ENCODE measurements at places on chromosomes 13 and 19.

DNA sequence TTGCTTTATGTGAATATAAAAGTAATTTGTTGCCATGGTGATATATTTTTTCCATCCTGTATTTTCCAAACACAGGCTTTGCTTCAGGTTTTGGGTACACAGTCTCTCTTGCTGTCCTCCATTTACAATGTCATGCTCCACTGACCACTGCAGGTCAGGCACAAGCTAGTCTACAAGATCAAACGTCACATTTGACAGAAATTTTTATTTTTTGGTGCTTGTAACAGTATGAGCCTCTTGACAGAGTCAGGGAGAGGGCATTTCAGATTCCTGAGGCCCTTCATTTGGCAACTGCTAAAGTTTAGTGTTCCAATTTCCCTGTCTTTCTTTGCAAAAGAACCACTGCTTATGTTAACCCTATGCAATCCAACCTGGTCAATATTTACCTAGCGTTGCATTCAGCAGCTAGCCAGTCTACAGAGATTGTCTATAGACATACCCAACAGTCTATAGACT, 175.0 kb downstream of the RFC3 start:
- no peak for DNase-seq

DNA sequence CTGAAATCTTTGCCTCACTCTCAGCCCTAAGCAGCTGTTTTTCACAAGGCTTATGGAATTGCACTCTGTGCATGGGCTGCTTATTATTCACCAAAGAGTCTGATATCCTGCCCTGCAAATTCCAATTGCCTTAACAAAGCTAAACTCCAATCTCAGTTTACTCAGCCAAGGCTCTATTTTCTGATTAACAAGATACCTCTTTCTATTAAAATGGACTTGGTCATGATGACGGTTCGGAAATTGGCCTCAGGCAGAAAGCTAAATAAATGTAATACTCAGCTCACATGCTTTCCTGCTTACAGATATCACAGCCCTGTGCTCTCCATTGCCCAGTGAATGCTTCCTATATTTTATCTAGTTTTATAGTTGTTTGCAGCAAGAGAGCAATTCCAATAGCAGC, 1270.8 kb downstream of the PCDH9 start:
- peak; percentile 94 for DNase-seq

GRCh38 chr13:113791226-113791625, 32.2 kb downstream of the TMEM255B start:
- DNase-seq, result no peak

GRCh38 chr13:34879851-34880250, 62.2 kb upstream of the NBEA start:
- no peak for DNase-seq

DNA sequence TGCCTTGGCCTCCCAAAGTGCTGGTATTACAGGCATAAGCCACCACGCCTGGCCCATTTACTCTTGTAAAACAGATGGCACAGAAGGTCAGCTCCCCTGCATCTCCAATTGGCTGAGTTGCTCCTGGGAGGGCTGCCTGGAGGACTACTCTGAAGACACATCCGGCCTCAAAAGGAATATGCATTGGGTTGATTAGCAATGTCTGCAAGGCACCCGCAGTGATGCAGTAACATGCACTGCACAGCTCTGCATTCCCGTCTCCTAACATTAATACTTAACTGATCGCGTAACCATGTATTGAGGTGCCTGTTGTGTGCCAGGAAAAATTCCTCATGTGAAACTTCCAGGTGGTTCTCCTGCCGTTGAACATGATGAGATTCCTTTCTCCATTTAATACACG, 5.0 kb downstream of the ELAVL3 start:
- DNase-seq, result no peak

- DNase-seq, result no peak
Measured at GRCh38 chr13:99215184-99215830, 14.7 kb downstream of the UBAC2 start.

- DNase-seq, result peak; percentile 31
Measured at GRCh38 chr13:95704510-95704909, 27.6 kb downstream of the DNAJC3 start.

GRCh38 chr19:21472507-21472906, 32.9 kb upstream of the ZNF429 start:
- DNase-seq, result no peak

DNA sequence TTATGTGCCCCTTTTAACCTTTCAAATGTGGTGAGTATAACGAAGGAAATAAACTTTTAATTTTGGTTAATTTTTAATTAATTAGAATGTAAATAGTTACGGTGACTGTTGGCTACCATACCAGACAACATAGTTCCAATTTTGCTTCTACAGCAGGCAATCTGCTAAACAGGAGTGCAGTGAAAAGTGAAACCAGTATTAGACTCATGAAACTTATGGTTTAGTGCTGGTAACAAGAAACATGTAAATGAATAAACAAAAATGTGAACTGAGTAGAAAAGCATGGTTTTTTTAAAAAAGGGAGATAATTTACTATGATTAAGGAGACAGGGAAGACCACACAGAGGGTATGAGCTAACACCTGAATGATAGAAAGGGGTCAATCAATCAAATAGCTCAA, 478.4 kb downstream of the PCDH9 start:
- no peak for DNase-seq

GRCh38 chr13:110360598-110360997, 53.5 kb downstream of the COL4A2 start:
- DNase-seq, result no peak

- no peak for DNase-seq
Measured at GRCh38 chr19:47445527-47445926, 26.2 kb downstream of the SLC8A2 start.

DNA sequence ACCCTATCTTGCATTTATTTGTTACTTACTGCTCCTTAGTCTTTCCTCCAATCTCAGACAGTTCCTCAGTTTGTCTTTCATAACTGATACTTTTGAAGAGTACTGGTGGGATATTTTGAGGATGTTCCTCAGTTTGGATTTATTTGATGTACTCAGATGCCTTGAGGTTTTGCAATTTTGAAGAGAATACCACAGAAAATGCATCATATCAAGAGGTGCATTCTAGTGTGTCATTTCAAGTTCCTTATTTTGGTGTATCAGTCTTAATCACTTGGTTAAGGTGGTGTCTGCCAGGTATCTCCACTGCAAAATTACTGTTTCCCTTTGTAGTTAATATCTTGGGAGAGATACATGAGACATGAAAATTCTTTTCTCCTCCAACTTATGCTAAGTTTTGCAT, 75.1 kb downstream of the URI1 start:
- no peak for DNase-seq

DNA sequence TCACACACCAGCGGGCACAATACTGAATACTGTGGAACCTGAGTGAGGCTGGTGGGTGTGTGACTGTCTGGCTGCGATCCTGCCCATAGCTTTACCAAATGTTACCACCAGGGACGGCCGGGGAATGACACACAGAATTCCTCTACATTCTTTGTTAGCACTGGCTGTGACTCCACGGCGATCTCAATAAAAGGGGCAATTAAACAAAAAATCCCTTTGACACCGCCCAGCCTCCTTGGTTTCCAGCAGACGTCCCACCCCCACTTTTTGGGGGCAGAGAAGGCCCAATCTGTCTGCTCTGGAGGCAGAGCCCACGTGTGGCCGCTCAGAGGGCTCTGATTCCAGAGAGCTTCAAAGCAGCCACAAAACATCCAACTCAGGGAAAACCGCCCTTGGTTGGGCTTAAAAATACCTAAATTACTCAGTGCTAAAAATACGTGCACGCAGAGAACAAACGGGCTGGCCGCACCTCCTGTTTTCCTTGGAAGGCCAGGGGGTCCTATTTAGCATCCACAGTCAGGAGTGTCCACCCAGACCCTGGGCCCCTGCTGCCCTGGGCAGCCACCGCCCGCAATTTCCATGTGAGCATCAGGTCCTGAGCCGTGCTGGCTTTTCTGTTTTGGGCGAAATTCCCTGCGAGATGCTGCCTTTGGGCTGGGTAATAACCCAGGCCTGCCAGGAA, 47.8 kb downstream of the GADD45B start:
- peak; percentile 81 for DNase-seq

GRCh38 chr19:44779150-44779549, 1.5 kb downstream of the CBLC start:
- DNase-seq, result no peak

GRCh38 chr19:19459707-19460251, 54.3 kb downstream of the GATAD2A start:
- peak; percentile 89 for DNase-seq

- DNase-seq, result peak; percentile 55
Measured at GRCh38 chr19:35114353-35115176, 1.1 kb upstream of the FXYD3 start.

GRCh38 chr19:33397536-33398360, 24.2 kb downstream of the CEBPG start:
- DNase-seq, result no peak

GRCh38 chr13:94711561-94712286, 621 bp downstream of the SOX21 start:
- DNase-seq, result peak; percentile 28

GRCh38 chr13:37139356-37139755, 33.9 kb upstream of the CSNK1A1L start:
- DNase-seq, result no peak

DNA sequence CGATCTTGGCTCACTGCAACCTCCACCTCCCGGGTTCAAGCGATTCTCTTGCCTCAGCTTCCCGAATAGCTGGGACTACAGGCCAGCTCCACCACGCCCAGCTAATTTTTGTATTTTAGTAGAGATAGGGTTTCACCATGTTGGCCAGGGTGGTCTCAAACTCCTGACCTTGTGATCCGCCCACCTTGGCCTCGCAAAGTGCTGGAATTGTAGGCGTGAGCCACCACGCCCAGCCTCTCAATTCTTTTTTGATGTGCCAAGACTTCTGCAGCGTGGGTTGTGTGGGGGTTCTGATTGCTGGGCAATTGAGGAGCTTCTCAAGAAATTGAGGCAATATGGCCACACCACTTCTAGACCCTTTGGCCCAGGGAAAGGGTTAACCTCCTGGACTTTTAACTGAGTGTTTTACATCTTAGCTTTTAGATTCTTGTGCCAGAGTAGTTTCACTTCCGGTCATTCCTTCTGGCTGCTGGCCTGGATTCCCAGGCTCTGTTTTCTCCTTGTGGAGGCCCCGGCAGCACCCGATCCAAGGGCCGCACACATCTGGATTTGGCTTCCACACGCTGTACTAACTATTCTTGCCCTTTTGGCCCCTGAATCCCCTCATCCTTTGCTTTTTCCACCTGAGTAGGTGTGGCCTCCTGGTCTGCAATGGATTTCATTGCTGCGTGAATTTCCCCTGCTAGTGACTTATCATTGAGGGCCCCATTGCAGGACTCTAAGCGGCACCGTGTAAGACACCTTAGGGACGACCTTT, 14.7 kb downstream of the SMARCA4 start:
- DNase-seq, result no peak

DNA sequence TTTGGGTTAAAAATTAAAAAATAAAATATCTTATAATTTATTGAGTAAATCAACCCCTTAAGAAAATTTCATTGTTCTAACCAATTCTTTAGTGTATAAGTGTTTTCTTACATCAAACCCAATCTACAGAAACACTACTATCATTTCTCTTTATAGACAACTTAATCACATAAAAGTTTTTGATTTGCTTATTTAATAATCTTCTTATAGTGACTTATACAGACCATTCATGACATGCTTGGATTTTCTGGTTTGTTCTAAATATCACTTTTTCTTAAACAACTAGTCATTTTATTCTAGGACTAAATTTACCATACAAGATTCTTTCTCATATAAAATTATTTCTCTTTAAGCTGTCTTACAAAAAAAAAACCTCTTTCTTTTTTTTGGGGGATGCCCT, 27.3 kb upstream of the ZSCAN5A start:
- DNase-seq, result peak; percentile 1

- DNase-seq, result no peak
Measured at GRCh38 chr19:28422791-28423650, 789.9 kb downstream of the UQCRFS1 start.

DNA sequence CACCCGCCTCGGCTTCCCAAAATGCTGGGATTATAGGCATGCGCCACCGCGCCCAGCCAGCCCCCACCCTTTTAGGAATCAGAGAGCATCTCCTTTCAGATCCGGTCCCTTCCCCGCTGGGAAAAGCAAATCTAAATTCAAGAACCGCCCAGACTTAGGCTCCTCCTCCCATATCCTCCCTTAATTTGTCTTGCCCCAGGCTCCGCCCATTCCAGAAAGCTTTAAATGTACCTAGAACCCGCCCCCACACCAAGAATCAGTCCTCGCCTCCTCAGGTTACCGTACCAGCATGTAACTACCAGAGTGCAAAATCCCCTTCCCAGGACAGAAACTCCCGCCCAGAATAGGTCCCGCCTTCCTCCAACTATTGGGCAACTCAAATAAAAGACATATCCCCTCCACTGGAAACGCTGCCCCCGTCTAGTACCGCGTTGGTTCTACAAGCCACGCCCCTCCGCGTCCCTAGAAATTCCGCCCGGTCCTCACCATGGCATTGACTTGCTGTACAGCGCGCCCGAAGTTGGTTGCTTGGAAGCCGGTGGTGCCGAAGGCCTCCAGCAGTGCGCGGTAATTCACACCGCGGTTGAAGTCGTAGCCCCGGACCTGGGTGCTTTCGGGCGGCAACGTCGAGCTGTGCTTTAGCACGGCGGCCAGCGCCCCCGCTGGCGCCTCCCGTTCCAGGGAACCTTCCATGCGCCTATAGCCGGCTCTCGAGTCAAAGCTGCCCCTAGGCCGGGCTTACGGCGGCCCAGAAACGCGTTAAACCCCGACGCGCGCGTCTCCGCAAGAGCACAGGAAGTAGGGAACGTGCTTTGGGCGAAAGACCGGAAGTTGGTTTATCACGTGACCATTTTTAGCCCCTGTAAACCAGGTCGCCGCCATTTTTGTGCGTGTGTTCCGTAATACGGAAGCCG, at the start of gene DHPS:
Gene DHPS (minus strand): TSS at position 807 of the 914 bp plus-strand sequence. CDS start 114 bp downstream, at position 693.
- peak; percentile 99 for DNase-seq

GRCh38 chr19:21850656-21851255, 14.8 kb upstream of the ZNF43 start:
- DNase-seq, result no peak

- DNase-seq, result no peak
Measured at GRCh38 chr19:46489445-46490272, 6.0 kb downstream of the PNMA8B start.

DNA sequence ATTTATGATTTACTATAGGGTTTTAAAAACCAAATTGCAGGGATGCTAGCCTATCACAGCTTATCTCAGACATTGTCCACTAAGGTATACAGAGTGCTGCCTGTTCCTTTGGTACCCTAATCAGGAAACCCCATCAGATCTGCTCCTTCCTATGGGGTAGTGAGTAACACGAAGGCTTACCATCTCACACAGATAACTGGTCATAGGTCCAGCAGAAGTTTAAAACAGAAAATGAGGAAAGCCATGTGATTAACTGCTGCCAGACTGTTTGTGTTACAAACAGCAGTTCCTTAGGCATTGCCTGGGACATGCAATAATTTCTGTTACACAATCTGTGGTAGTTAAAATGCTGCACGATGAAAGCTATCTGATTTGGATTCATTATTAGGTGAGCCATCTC, 53.5 kb upstream of the ALOX5AP start:
- DNase-seq, result peak; percentile 30

DNA sequence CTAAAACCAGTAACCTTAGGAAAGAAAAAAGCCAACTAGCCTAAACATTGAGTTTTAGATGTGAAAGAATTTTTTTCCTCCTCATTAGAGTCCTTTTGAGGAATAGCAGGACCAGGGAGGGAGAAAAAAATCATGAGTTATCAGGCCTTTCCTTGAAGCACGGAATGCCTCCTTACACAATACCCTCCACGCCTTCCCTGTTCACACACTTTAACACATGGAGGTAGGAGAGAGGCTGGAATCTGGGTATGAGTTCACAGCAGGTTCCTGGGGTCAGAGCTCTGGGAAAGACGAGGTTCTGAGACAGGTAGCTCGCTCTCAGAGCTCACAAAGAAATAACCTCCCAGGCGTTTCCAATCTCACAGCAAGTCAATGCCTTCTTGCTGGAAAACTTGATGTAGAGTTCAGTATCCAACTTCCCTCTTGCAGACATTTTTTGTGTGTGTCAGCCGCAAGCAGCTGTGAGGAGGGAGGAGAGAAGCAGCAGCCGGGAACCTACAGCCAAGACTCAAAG, 716 bp downstream of the ZNF573 start:
- DNase-seq, result no peak
